ENCODE measurements at places on chromosomes 6 and 20.
A peak's percentile ranks its signal among the peaks of the same experiment; 100 is the strongest.

GRCh38 chr20:37845878-37846277 is 57.0 kb upstream of the VSTM2L start:
- no peak for DNase-seq

GRCh38 chr20:23907579-23907978 is 28.0 kb upstream of the CST5 start:
- no peak for DNase-seq

DNA sequence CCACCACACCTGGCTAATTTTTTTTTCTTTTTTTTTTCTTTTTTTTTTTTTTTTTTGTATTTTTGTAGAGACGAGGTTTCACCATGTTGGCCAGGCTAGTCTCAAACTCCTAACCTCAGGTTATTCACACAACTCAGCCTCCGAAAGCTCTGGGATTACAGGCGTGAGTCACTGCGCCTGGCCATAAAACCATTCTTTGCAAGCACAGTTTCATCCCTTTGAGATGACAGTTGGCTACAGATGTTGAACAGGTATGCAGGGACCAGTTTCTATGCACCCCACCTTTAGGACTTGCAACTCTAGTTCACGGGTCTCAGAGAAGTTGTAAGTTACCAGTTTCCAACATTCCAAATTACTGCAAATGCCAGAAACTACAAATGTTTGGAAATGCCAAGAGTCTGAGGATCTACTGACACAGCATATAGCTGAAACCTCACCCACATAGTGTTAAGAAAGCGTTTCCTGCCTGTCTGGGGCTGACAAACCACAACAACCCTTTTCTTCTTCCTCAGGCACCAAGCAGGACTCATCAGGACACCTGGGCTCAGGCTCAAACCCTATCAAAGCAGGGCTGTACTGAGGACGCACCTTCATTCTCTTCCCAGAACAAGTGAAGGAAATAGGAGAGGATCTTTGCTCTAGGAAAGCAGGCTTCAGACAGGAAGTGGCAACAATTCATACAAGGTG is 22.9 kb downstream of the ARHGAP18 start:
- DNase-seq, result no peak

DNA sequence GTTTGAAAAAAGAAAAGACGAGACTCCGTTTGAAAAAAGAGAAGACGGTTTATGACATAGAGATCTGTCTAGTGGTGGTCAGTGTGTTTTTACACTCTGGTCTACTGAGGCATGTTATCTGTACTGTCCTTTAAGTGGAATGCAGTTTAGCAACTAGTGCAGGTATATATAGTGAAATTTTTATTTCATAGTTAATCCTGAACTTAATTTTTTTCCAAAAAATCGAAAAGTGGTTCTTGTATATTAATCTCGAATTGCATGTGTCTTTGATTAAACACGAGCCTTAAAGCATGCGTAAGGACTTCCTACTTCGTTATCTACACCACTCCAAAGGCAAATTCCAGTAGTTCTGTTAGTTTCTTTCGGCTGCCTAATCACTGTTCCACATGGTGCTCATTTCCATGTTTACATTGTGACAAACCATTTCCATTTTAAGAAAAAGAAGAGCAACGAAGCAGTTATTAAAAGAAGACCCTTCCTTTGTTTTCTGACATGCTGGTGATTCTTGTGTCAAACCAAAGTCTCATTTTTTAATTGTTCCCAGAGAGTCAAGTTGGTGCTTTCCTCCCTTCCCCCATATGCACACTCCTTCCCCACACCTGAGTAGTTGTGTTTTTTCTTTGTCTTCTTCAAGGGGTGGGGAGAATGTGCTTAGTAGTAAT is 2.3 kb downstream of the SNX9 start:
- no peak for DNase-seq

- no peak for DNase-seq
These were observed 67.0 kb downstream of the ABHD12 start for GRCh38 chr20:25323496-25324246.

GRCh38 chr6:52590152-52590891 is 13.5 kb upstream of the TRAM2 start:
- peak; percentile 56 for DNase-seq

DNA sequence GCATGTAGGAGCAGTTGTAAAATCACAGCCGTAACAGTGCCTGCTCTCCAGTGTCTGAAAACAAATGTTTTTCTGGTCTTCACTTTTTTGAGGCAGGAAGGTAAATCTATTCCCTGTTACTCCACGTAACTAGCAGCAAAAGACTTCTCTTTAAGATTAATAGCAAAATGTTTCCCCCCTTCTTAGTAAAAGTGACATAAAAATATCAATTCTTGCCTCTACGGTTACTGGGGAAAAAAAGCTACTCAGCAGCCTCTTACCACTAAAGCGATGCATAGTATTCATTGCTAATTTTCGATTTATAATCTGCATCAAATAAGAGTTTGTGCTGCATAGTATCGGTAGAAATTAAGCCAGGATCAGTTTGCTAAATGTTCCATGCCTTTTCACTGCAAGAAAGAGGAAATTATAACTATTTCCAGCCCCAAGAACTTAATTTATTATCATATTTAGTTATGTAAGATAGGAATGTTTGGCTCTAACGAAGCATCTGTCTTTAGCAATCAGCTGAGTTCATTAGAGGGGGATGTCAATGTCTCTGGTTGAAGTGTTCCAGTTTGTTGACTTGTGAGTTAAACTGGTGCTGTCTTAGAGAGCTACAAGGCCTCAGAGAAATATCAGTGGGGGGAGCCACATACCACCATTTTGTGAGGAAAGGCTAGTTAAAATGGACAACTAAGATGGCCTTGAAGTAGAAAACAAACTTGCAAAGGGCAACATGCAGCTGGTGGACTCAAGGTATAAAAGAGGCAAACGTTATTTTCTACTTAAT is 617 bp upstream of the TSPYL1 start:
- no peak for DNase-seq

DNA sequence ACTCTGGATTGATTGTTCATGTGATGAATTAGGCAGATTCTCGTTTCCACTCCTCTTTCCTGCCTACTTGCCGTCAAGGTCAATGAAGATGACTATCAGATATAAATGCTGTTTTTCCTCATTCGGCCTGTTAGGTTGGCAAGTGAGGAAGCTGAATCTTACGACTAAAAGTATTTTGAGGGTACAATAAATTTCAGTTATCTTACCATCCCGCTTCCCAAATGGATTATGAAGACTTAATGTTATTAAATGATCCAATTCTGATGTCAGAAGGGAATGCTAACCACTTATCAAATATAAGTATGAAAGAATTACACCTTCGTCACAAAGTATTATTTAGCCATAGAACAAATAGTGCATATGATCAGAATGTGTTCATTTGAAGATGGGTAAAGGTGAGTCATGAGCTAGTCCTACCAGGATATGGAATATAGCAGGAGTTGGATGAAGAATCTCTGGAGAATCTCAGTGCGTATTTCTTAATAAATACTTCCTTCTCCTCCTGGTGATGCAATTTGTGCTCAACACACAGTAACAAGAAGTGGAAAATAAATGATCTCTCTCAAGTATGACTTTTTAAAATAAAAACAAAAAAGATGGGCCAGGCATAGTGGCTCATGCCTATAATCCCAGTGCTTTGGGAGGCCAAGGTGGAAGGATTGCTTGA is 4.6 kb downstream of the GPLD1 start:
- DNase-seq, result no peak

DNA sequence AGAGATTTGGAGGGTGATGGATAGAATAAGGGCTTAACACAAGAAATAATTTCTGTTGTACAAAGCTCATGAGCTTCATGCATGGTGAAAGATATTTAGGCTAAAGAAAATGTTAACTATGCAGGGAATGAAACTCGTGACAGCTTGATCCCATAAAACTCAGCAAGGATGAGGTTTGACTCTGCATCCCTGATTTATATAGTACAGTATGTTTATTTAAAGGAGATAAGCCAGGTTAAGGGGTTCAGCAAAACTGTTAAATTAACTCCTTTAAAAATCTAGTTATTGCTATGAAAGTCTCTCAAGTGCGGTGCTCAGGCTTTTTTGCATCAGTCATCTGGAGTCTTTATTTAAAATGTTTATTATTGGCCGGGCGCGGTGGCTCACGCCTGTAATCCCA is 326.4 kb downstream of the LAMA2 start:
- no peak for DNase-seq
